T-cell (primary cell): ENCODE measurements at places on chromosomes 11 and 22. TPM values are rescaled to one million over a fixed set of nuclear protein-coding genes. Genes with fewer than 3 reads are reported as not detected.

TSPAN32 gene
- 73.1 TPM for total RNA-seq

MOGAT2 gene
- total RNA-seq: not detected

MS4A3 gene
- not detected for total RNA-seq

PDGFD gene
- 0.35 TPM for total RNA-seq

CCDC34 gene
- total RNA-seq: 3.4 TPM

IFITM1 gene
- 201 TPM for total RNA-seq

MMP26 gene
- not detected for total RNA-seq

ZP1 gene
- 1.0 TPM for total RNA-seq

IL17RA gene
- total RNA-seq: 67.0 TPM

- H3K4me1 ChIP-seq: no peaks in the 10 kb centered on the region
- H3K36me3 ChIP-seq: peaks cover 10% of the 10 kb centered on the region
- no peaks in the 10 kb centered on the region for H3K27me3 ChIP-seq
- DNase-seq: peak; percentile 39
- no peak overlapping the region for H3K27ac ChIP-seq
- H3K4me3 ChIP-seq: no peak overlapping the region
Measured at GRCh38 chr11:43852057-43852636, 28.5 kb upstream of the ALKBH3 start.

- peaks cover 17% of the 10 kb centered on the region for H3K27me3 ChIP-seq
- H3K27ac ChIP-seq: no peak overlapping the region
- H3K36me3 ChIP-seq: no peaks in the 10 kb centered on the region
- H3K4me3 ChIP-seq: no peak overlapping the region
- H3K4me1 ChIP-seq: no peaks in the 10 kb centered on the region
Measured at GRCh38 chr11:73184953-73185671, 33.0 kb upstream of the P2RY2 start.

DNA sequence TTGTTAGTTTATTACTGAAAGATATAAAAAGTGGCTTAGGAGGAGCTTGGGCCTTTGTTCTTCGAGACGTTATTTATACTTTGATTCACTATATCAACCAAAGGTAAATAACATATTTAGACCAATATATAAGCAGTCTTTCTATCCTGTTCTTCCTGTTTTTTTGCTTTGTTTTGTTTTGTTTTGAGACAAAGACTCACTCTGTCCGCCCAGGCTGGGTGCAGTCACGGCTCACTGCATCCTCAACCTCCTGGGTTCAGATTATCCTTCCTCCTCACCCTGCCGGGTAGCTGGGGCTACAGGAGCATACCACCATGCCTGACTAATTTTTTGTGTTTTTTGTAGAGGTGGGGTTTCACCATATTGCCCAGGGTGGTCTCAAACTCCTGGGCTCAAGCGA lies 66.8 kb downstream of the ATM start:
- DNase-seq: no peak
- no peak overlapping the region for H3K27ac ChIP-seq
- peaks cover 72% of the 10 kb centered on the region for H3K36me3 ChIP-seq

DNA sequence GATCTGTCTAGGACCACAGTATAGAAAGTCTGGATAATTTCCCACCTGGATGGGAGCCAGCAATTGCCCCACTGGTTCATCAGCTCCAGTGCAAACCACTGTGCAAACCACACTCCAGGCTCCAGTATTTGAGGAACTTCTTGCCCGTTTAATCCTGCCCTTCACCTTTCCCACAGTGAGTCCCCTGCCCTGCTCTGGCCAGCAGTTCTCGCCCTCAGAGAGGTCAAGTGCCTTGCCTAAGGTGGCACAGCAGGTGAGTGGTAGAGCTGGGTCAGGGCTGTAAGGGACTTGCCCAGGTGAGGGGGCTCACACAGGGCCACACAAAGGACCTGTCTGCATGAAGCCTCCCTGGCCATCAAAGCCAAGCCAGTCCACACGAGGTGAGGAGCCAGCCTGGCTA lies 24.1 kb downstream of the MS4A10 start:
- no peak overlapping the region for H3K27ac ChIP-seq
- no peaks in the 10 kb centered on the region for H3K27me3 ChIP-seq
- H3K4me1 ChIP-seq: no peaks in the 10 kb centered on the region
- no peak for DNase-seq

DNA sequence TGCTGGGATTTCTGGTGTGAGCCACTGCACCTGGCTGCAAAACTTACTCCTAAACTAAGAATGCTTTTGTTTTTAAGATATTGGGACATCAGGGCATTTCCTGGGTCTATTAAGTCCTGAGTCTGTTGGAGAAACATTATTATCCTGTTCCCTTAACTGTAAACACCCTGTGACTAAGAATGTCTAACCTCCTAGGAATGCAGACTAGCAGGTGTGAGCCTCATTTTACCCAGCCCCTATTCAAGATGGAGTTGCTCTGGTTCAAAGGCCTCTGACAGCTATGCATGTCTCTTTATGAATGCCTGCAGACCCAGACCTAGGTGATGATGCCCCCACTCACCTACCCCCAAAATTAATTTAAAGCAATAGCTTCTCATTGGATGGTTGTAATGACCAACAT lies 46.2 kb downstream of the DEPDC5 start:
- H3K27me3 ChIP-seq: no peaks in the 10 kb centered on the region
- H3K27ac ChIP-seq: no peak overlapping the region
- DNase-seq: no peak
- H3K4me3 ChIP-seq: no peak overlapping the region

DNA sequence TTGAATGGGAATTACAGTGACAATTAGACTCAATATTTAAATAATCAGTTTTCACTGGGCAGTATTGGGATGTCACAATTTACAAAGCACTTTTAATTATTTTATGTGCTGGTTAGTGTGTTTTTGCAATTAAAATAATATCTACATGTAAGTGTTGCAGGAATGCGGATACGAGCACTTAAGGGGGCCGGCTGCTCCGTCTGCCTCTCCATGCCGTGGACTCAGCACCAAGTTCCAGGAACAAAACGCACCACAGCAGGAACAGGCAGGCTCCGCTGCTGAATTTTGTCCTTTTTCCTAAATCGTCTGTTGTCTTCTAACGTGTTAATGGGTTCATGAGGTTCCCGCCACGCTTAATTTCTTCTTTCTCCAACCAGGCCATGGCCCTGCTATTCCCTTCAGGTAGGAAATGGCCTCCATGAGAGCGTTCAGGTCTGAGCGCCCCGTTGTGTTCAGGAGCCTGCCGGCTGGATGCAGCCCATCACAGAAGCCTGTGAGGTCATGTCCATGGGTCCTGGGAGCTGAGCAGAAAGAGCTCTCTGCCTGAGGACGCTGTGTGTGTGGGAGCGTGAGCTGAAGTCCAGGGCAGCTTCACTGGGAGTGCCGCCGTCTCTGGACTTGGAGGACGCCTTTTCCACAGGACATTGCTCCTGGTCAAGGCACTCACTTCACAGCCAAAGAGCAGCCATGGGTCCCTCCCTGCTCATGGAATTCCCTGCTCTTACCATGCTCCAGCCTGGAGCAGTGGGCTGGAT lies 730.3 kb downstream of the BRD1 start:
- peaks cover 25% of the 10 kb centered on the region for H3K27me3 ChIP-seq
- DNase-seq: no peak
- no peak overlapping the region for H3K4me3 ChIP-seq
- no peak overlapping the region for H3K27ac ChIP-seq
- H3K36me3 ChIP-seq: no peaks in the 10 kb centered on the region
- no peaks in the 10 kb centered on the region for H3K4me1 ChIP-seq

GRCh38 chr22:32534252-32535235 lies 59.9 kb downstream of the FBXO7 start:
- H3K4me3 ChIP-seq: no peak overlapping the region
- no peak for DNase-seq
- H3K27me3 ChIP-seq: peaks cover 40% of the 10 kb centered on the region
- no peaks in the 10 kb centered on the region for H3K36me3 ChIP-seq
- H3K4me1 ChIP-seq: no peaks in the 10 kb centered on the region
- H3K27ac ChIP-seq: no peak overlapping the region

DNA sequence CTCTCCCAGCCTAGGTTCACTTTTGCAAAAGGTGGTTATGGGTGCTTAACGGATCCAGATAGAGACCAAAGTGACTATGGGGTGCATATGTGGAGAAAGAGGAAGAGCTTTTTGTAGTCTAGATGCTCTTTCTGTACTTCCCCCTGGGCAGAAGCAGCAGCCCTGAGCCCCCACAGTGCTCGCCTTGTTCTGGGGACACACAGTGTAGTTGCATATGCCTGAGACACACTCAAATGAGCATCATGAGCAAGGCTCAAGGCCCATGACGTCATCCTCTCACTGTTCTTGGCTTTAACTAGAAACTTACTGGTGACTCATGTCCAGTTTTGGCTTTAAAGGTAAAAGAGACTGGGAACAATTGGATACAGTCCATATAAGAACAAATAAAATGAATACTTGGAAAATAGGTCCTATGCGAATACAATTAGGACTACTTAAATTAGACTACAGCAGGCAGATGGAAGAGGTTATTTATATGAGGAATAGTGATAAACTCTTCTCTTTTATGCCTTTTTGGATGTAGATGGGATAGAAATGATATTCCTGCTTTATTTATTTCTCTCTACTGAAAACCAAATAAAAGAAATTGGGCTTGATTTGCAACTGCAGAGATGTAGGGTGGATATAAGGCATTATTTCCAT lies 20.1 kb upstream of the PEX26 start:
- H3K4me3 ChIP-seq: no peak overlapping the region
- peaks cover 11% of the 10 kb centered on the region for H3K27me3 ChIP-seq
- no peak for DNase-seq
- H3K4me1 ChIP-seq: no peaks in the 10 kb centered on the region
- H3K36me3 ChIP-seq: no peaks in the 10 kb centered on the region
- H3K27ac ChIP-seq: no peak overlapping the region

- DNase-seq: no peak
- H3K27ac ChIP-seq: no peak overlapping the region
- H3K4me1 ChIP-seq: no peaks in the 10 kb centered on the region
- H3K36me3 ChIP-seq: no peaks in the 10 kb centered on the region
Measured at GRCh38 chr11:45745065-45745811, 59.7 kb upstream of the SLC35C1 start.

GRCh38 chr22:32517488-32517887 lies 42.9 kb downstream of the FBXO7 start:
- no peak overlapping the region for H3K27ac ChIP-seq
- no peaks in the 10 kb centered on the region for H3K4me1 ChIP-seq
- no peak for DNase-seq

GRCh38 chr11:113721462-113722066 lies 15.5 kb upstream of the TMPRSS5 start:
- no peaks in the 10 kb centered on the region for H3K27me3 ChIP-seq
- H3K27ac ChIP-seq: no peak overlapping the region
- no peak for DNase-seq
- H3K4me1 ChIP-seq: no peaks in the 10 kb centered on the region

DNA sequence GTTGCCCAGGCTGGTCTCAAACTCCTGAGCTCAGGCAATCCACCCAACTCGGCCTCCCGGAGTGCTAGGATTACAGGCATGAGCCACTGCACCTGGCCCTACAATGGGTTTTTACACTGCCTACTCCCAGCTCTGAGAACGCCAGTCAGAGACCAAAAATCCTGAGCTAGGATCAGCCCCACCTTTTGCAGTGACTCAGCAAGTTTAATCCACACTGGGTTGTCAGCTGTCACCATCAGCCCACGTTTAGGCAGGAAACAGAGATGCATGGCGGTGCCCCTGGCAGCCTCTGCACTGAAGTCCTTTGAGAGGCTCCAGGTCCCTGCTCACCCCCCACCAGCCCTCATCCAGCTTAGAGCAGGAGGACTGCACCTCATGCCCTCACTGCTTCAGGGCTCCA lies 117.6 kb downstream of the ARHGAP8 start:
- DNase-seq: no peak
- no peaks in the 10 kb centered on the region for H3K36me3 ChIP-seq
- H3K4me3 ChIP-seq: no peak overlapping the region
- H3K27me3 ChIP-seq: peaks cover 25% of the 10 kb centered on the region

GRCh38 chr11:59667812-59668187 lies 1.0 kb downstream of the PATL1 start:
- H3K4me3 ChIP-seq: peak overlapping the region; percentile 79
- H3K27me3 ChIP-seq: no peaks in the 10 kb centered on the region
- H3K36me3 ChIP-seq: peaks cover 34% of the 10 kb centered on the region
- H3K27ac ChIP-seq: peak overlapping the region; percentile 76
- peaks cover 20% of the 10 kb centered on the region for H3K4me1 ChIP-seq
- DNase-seq: no peak

DNA sequence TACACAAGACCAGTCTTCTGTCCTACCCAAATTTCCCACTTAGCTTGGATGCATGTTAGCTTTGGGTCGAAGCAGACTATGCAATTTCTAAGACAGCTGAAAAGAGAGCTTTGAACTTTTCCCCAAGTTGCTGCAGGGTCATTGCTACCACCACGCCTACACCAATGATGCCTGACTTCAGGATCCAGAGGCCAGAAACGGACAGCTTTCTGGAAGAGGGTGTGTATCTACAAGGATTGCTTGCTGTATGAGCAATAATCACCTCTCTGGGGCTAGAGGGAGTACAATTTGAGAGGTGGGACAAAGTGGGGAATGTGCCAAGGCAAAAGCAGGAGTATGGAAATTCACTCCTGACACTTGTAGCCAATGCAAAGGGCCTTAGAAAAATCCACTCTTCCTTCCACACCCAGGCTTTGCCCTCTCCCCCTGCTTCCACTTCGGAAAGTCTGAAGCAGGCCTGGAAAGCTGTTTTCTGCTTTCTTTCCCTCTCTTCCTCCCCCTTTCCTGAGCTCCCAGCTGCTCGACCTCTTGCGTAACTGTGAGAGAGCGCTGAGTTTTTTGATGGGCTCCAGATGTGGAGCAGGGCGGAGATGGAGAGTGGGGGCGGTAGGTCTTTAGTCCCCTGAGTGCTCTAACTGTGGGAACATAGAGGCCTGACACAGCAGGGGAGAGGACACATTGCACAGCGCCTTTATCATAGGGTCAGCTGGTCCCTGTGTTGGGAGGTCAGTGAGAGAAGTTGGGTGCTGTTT lies 2.1 kb upstream of the PHLDB1 start:
- DNase-seq: no peak
- H3K36me3 ChIP-seq: peaks cover 18% of the 10 kb centered on the region
- no peak overlapping the region for H3K4me3 ChIP-seq
- peaks cover 18% of the 10 kb centered on the region for H3K27me3 ChIP-seq
- H3K27ac ChIP-seq: no peak overlapping the region

DNA sequence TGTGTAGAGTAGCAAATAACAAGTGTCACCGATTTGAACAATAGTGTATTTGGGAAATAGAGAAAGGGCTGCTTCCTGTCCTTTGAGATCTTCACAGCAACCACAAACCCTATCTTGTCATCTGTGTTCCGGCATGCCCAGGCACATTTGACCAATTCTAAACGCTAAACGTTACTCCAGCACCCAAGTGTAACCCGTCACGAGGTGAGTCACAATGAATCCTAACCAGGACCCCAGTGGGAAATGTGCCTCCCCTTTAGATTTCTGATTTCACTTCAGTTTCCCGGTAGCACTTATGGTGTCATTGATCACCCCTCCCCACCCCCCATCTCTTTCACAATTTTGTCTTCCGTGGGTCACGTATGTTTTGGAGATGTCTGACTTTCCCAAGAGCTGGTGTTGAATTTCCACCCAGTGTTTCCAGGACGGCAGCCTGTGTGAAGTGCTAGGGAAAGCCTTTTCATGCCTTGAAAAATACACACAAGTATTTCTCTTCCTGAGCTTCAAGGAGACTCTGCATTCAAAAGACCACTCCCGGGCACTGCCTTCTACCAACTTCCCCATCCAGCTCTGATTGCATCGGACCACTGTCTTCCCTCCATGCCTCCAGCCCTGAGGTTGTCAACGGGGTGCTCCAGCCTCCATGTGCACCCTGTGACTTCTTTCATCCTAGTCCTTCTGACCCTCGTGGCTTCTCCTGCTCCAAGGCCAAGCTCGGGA lies 10.5 kb upstream of the C11orf24 start:
- no peaks in the 10 kb centered on the region for H3K36me3 ChIP-seq
- H3K27me3 ChIP-seq: peaks cover 15% of the 10 kb centered on the region
- H3K4me1 ChIP-seq: peaks cover 10% of the 10 kb centered on the region
- H3K4me3 ChIP-seq: peak overlapping the region; percentile 10
- DNase-seq: peak; percentile 34
